ENCODE measurements at places on chromosomes 6 and 20. TPM values are rescaled to one million over a fixed set of nuclear protein-coding genes. Genes with fewer than 3 reads are reported as not detected.

- DNase-seq: no peak
Observed at GRCh38 chr6:105561486-105561885, 158.6 kb upstream of the PREP start.

The ZSCAN23 gene
- total RNA-seq: 1.8 TPM

- no peak for DNase-seq
Observed at GRCh38 chr6:141664744-141665143, 468.0 kb upstream of the GJE1 start.

The SLC17A9 gene
- total RNA-seq: 18.8 TPM

- DNase-seq: no peak
Observed at GRCh38 chr20:5214826-5215225, 88.0 kb downstream of the CDS2 start.

Measured in Calu3 (cell line).